Left lung (tissue), 14 donors: ENCODE measurements at places on chromosomes 13 and 19. TPM values are rescaled to one million over a fixed set of nuclear protein-coding genes. Genes with fewer than 3 reads are reported as not detected.

DNA sequence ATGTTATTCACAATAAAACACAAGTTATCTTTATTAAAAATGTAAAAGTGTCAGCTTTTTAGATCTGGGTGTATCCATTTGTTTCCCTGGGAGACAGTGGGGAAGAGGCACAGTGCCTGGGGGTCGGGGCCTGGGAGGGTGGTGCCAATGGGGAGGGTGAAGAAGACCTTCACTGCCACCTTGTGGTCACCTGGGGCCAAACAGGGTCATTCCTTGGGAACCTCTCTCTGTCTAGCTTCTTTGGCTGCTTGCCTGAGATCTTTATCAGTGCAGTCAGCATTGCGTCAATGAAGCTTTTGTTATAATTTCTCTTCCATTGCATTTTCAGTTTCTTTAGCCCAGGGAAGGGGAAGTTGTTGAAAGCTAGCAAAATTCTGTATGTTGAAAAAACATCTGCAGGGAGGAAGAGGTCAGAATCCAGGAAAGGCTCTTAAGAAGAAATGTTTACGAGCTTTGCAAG is 39.1 kb downstream of the PCDH8 start:
- DNase-seq: no peak

- DNase-seq: no peak
These were observed 664.0 kb upstream of the ARGLU1 start for GRCh38 chr13:107231944-107232343.

ERVV-1 gene
- polyA plus RNA-seq: 0.06 TPM

- no peak for DNase-seq
These were observed 6.5 kb downstream of the MAB21L1 start for GRCh38 chr13:35469806-35470525.
